ENCODE measurements at places on chromosomes 7 and 10. TPM values are rescaled to one million over a fixed set of nuclear protein-coding genes. Genes with fewer than 3 reads are reported as not detected.

- no peaks in the 10 kb centered on the region for H3K27me3 ChIP-seq
- H3K4me1 ChIP-seq, result no peaks in the 10 kb centered on the region
- H3K4me3 ChIP-seq, result no peak overlapping the region
- no peak for DNase-seq
- no peaks in the 10 kb centered on the region for H3K36me3 ChIP-seq
These were observed 275.9 kb upstream of the NFE2L3 start for GRCh38 chr7:25876092-25876491.

- H3K4me1 ChIP-seq, result peaks cover 31% of the 10 kb centered on the region
- H3K27me3 ChIP-seq, result no peaks in the 10 kb centered on the region
These were observed 468.1 kb upstream of the NRP1 start for GRCh38 chr10:33802566-33802965.

- H3K4me3 ChIP-seq, result no peak overlapping the region
- no peak overlapping the region for H3K27ac ChIP-seq
- no peak for DNase-seq
- no peaks in the 10 kb centered on the region for H3K36me3 ChIP-seq
- no peaks in the 10 kb centered on the region for H3K27me3 ChIP-seq
- no peaks in the 10 kb centered on the region for H3K4me1 ChIP-seq
These were observed 10.1 kb downstream of the NPVF start for GRCh38 chr7:25218191-25218590.

DNA sequence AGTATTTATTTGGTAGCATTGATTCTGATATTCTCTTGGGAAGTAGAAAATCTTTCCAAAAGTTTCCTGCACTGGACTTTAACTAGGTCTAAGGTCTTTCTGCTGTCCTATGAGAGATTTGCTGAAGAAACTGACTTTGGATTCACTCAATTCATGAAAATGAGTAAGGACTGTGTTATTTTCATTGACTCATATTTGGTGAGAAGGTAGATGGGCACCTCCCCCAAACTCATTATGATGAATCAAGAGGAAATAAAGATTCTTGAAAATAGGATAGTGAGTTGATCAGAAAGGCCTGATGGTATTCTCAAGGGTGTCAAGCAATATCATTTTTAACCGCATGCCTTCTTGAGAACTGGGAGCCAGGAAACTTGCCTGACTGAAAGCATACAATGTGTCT is 110.3 kb downstream of the RNF133 start:
- H3K4me3 ChIP-seq, result no peak overlapping the region
- no peaks in the 10 kb centered on the region for H3K4me1 ChIP-seq
- H3K27me3 ChIP-seq, result no peaks in the 10 kb centered on the region
- H3K36me3 ChIP-seq, result no peaks in the 10 kb centered on the region
- DNase-seq, result no peak
- H3K27ac ChIP-seq, result no peak overlapping the region

GRCh38 chr7:24201226-24201625 is 82.8 kb upstream of the NPY start:
- no peak for DNase-seq
- no peak overlapping the region for H3K4me3 ChIP-seq
- H3K4me1 ChIP-seq, result no peaks in the 10 kb centered on the region
- no peaks in the 10 kb centered on the region for H3K27me3 ChIP-seq

The ERVW-1 gene
- total RNA-seq, result not detected

The CYP2C9 gene
- total RNA-seq, result 1.6 TPM

The NPC1L1 gene
- 0.52 TPM for total RNA-seq
